Mesothelial cell of epicardium (in vitro differentiated cells): ENCODE measurements at places on chromosomes 3 and 15.

GRCh38 chr15:31330836-31331235 lies 4.2 kb downstream of the KLF13 start:
- DNase-seq: no peak

DNA sequence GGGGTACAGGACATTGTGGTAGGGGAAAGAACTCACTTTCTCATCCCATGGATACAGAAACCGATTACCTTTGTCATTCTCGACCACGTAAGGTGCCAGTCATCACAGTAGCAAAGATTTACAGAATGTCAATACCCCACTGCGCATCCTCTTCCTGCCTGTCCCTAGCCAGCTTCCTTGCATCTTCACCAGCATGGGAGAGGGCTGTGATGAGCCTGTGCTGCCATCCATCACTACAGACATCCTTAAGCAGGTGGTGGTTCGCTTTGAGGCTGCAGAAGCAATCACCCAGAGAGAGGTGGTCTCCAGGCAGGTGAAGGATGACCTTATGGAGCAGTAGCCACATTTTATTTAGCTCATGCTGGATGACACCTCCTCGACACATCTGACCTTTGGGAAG lies 23.3 kb upstream of the ARIH1 start:
- DNase-seq: no peak

DNA sequence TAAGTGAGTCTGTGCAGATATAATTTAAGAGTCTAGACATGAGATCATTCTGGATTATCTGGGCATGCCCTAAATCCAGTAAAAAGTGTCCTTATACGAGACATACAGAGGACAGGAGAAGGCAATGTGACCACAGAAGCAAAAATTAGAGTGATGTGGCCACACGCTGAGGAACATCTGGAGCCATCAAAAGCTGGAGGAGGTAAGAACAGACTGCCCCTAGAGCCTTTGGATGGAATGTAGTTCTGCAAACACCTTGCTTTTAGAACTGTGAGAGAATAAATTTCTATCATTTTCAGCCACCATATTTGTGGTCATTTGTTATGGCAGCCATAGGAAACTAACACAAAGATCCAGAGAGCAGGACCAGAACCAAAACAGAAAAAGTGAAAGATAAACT lies 41.0 kb downstream of the CD200 start:
- DNase-seq: no peak

DNA sequence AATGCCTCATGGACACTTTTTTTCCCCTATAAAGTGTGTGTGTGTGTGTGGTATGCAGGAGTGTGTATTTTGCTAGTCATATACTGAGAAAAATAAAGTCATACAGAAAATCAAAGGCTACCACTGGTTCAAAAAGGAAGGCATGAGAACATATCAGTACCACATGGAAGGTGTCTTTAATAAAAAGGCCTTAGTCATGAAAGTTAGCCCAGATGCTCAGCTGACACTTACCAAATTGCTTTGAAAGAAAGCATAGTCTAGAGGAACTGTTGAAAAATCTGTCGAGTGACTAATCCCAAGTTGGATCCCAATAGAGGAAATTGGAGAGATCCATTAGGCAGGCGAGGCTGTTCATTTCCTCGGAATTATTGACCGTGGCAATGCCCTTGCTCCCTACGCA lies 432.9 kb upstream of the CFAP20DC start:
- no peak for DNase-seq
